CD4-positive, alpha-beta T cell (primary cell): ENCODE measurements at places on chromosomes 5 and 9.
A peak's percentile ranks its signal among the peaks of the same experiment; 100 is the strongest.

DNA sequence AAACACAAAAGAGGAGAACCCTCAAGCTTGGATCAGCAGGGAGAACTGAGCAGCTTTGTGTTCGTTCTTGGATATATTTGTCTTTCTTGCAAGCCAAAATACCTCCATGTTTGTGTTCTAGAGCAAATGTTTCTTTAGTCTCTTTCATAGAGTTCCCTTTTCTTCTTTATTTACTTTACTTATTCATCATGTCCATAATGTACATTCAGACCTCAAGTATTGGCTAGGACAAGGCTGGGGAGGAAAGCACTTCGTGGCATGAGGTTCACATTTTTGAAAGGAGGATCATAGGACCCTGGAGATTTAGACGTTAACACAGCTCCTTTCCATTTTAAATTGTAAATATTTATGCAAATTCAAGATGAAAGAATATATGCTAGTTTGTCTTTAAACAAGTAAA is 590.2 kb upstream of the MEF2C start:
- DNase-seq = no peak

DNA sequence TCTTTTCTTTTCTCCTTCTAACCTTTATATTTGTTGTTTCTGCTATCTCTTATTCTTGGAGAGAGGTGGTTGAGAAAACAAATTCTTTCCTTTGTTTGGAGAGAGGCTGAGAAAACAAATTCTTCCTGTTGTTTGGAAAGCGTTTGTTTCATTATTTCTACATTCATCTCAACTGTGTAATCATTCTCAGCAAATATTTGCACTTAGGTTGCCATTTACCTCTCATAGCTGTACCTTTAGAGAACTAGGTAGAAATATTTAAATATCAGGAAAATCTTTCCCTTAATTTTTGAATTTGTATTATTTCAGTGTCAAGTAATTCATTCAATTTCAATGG is 1824.4 kb upstream of the CDH9 start:
- no peak for DNase-seq

DNA sequence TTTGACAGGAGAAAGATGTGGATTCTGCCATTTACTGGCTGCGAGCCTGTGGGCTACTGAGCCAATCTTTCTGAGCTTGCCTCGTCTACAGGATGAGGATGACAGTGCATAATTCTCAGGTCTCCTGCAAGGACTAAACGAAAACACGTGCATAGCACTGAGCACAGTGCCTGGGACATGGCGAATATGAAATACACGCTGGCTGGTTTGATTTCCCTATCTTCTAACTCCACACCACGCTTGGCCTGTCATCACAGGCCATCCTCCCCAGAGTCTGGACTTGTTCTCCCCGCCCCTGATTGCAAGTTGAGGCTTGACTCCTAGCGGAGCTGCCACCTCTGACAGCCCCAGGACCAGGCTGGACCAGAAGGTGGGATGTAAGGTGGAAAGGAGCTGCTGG is 37.9 kb downstream of the ARPC5L start:
- no peak for DNase-seq

DNA sequence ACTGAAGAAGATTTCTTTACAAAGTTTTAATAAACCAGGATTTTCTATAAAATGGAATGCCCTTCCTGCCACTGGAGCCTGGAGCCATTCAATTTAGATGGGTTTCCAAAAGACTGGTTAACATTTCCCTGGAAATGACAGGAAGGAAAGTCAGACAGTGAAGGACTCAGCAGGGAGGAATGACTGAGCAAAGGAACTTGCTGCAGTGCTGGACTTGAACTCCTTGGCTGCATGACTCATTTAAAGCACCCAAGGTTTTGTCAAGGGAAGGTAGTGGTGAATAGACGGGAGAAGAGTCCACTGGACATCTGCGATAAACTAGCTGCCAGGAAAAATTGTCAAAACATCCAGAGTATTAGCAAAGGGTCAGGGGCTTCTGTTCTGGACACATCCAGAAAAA is 163.8 kb upstream of the SLC28A3 start:
- no peak for DNase-seq

- DNase-seq = no peak
These were observed at the start of gene COL5A1 for GRCh38 chr9:134641173-134641989. COL5A1 (plus strand) TSS chr9:134641803; CDS start chr9:134642188, 385 bp downstream.

DNA sequence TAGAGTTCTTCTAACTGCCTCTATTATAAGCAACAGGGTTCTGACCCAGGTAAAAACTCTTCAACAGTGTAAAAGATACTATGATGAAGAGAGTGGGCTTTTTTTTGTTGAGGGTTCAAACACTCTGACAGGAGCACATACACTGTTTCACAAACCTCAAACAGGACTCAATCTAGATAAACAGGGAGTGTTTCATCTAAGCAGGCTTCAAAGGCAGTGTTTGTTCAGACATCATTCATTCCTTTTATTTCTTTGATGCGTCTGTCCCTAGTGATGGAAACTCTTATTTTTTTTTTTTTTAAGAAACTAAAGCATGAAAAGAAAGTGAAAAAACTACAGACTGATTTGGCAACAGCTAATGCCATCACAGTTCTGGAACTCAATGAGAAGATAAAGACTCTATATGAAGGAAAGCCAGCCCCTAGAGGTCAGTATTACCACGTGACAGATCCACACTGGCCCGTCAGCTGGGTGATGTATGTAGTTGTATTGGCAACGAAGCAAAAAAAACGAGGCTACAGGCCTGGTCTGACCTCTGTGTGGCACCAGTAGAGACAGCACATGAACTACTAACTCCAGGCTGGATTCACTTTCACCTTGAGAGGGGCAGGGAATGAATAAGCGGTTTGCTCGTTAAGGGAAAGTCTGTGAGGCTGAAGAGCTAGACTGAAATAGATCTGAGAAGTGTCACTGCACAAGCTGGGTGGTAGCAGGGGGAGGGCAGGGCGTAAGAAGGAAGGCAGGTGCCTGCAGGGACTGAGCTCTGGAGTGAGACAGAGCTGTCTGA is 172.2 kb downstream of the CCDC192 start:
- no peak for DNase-seq

- no peak for DNase-seq
These were observed 107.1 kb upstream of the LMX1B start for GRCh38 chr9:126506361-126507317.

- no peak for DNase-seq
These were observed 8.9 kb downstream of the HAVCR1 start for GRCh38 chr5:157050050-157050449.

- no peak for DNase-seq
These were observed 1.8 kb upstream of the MYORG start for GRCh38 chr9:34378376-34379060.

GRCh38 chr9:8821910-8822666 is 1022.5 kb upstream of the DMAC1 start:
- DNase-seq = no peak

- peak; percentile 19 for DNase-seq
These were observed 747 bp downstream of the LRSAM1 start for GRCh38 chr9:127451858-127452656.

GRCh38 chr5:153970496-153970895 is 68.2 kb downstream of the FAM114A2 start:
- no peak for DNase-seq

DNA sequence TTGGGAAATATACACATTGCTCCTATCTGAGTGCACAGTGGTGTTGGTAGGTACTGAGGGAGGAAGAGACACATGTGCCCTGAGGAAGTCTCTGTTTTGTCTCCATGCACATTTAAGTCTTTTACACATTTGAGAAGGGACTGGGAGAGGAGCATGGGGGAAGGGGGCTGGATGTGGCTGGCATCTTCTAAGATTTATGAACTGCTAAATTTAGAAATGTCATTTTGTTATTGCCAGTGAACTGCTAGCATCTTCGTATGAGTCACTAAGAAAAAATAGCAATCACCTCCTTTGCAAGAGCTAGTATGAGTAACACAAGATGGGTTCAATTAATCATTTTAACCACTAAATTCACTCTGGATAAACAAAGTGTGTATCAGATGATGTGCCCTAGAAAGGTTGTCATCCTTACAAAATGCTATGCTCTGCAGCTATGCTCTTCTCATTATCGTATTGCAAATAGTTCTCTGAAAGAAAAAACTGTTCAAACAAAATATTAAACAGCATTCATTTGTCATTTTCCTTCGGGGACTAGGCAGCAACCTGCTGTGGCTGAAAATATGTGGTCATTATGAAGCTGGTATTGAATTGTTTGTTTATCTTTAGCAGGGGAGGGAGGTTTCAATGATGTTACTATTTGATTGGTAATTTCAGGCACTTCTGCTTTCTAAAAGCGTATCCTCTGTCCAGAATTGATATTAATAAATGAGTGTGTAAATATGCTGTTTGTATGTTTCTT is 236.5 kb downstream of the DMRTA1 start:
- DNase-seq = no peak

DNA sequence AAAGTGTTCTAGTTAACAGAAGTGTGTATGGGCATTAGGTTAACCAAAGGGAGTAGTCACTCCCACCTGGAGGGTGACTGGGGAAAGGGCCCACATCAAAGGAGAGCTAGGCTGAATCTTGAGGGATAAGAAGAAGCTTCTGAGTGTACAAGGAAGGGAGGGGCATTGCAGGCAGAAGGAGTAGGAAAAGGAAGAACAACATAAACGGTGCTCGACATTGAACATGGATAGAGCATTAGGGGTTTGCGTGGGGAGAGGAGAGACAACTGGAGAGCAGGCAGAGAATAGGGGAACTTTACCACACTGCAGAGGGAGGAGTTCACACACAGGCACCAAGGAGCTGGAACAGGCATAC is 5.3 kb upstream of the GLRX start:
- DNase-seq = no peak

DNA sequence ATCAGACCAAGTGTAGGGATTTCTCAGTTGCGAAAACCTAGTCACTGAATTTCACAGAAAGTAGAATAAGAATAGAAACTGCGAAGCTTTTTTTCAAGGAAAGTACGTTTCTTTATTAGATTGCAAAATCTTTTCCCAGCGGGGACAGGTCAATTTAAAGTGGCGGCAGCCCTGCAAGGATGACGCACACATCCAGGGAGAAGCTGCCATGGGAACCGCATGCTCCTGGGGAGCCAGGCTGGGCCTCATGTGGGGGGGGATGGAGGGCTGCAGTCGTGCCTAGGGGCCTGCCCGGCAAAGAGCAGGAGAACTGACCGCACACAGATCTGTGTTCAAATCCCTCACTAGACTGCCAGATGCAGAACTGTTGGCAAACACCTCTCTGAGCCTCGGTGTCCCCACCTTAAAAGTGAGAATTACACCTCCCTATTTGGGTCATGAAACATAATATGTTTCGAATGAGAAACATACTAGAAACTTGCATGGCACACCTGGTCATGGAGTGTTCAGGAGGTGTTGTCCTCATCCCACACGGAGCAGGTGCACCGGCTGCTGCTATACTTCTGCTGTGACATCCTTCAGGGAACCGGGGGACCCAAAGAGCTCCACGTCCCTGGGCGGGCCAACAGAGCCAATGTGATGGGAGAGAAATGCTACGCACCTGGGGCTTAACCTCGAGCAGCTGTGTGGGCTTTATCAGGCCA is 127.8 kb upstream of the PHYKPL start:
- DNase-seq = no peak

- no peak for DNase-seq
These were observed 363.9 kb upstream of the MEF2C start for GRCh38 chr5:89246864-89247263.

- no peak for DNase-seq
These were observed 696 bp downstream of the CCL28 start for GRCh38 chr5:43411495-43411894.

- DNase-seq = peak; percentile 71
These were observed 76.2 kb upstream of the IL6ST start for GRCh38 chr5:56070851-56071465.

GRCh38 chr5:3122216-3122615 is 370.7 kb upstream of the IRX2 start:
- DNase-seq = no peak

GRCh38 chr5:90017239-90017638 is 392.3 kb downstream of the CETN3 start:
- DNase-seq = no peak

- DNase-seq = no peak
These were observed 161.1 kb downstream of the COL23A1 start for GRCh38 chr5:178429156-178429468.

DNA sequence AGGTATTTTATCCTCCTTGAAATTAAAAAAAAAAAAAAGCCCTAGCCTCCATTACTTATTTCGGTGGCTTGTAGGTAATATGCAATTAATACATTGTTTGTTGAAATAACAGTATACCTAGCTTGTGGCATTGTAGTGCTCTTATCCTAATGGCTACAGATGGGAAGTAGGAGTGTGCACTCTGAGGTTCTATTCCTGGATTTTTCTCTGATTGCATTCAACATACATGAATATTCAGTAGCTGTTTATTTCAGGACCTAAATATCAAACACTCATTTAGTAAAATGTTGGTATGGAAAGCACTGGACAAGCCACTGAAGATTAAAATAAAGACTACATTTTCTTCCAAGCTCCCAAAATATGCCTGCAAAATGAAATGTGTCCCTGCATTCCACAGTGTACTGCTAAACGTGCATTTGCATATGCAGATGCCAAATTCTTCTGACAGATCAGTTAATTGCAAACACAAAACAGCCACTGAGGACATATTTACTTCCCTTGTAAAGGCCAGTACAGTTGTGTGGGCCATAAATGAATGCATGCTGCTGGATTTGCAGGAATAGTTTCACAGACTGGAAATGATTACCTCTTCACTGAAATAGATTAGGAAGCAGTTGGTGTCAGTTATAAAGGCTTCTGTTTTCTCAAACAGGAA is 826.1 kb downstream of the PRELID2 start:
- DNase-seq = no peak

- no peak for DNase-seq
These were observed 62.4 kb upstream of the CTSL start for GRCh38 chr9:87663556-87663955.
